ENCODE measurements at places on chromosomes 5 and 9. TPM values are rescaled to one million over a fixed set of nuclear protein-coding genes. Genes with fewer than 3 reads are reported as not detected.

Gene GDF9
- 0.15 TPM for polyA plus RNA-seq

Gene IL4
- not detected for polyA plus RNA-seq

Gene QRFP
- polyA plus RNA-seq = not detected

Gene PCDHB5
- polyA plus RNA-seq = 0.68 TPM

Gene CENPH
- polyA plus RNA-seq = 5.9 TPM

DNA sequence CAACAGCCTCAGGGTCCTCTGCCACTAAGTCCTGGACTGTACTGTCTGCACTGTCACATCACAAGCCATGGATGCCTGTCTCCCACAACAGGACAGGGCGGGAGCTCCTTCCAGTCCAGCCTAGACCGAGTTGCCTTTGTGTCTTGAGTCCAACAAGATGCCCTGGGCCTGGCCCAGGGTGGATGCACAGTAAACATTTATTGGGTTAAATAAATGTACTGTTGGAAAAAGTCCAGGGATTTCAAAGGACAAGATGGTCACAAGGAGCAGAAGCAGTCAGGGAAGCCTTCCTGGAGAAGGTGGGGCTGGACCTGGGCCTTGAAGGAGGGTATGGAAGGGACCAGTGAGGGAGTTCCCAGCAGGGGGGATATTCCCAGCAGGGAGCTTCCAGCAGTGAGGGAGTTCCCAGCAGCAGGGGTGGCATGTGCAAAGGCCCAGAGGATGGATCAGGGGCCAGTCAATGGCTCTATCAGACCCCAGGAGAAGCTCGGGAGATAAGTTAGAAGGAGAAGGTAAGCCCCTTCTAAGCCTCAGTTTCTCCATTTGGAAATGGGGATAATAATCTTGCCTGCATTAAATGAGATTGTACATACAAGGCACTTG is 72.7 kb upstream of the NEURL1B start:
- no peak for DNase-seq

DNA sequence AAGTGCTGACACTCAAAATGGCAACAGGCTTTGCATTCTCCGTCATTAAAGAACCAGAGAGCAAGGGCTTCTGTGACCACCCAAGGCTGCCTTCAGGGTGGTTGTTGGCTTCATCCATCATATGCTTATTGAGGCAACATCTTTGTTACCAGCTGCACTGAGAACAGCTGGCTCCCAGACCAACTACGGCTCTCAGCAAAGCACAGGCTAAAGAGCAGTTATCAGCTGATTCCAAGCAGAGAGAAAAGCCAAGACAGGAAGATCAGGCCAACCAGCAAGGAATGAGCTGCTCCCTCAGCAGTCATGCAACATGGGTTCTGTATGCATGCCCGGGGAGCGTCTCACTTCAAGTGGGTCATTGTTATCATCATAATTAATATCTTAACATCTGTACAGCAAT is 358.9 kb downstream of the ACTL7B start:
- no peak for DNase-seq

GRCh38 chr5:125381290-125381689 is 634.9 kb upstream of the ZNF608 start:
- DNase-seq = no peak

DNA sequence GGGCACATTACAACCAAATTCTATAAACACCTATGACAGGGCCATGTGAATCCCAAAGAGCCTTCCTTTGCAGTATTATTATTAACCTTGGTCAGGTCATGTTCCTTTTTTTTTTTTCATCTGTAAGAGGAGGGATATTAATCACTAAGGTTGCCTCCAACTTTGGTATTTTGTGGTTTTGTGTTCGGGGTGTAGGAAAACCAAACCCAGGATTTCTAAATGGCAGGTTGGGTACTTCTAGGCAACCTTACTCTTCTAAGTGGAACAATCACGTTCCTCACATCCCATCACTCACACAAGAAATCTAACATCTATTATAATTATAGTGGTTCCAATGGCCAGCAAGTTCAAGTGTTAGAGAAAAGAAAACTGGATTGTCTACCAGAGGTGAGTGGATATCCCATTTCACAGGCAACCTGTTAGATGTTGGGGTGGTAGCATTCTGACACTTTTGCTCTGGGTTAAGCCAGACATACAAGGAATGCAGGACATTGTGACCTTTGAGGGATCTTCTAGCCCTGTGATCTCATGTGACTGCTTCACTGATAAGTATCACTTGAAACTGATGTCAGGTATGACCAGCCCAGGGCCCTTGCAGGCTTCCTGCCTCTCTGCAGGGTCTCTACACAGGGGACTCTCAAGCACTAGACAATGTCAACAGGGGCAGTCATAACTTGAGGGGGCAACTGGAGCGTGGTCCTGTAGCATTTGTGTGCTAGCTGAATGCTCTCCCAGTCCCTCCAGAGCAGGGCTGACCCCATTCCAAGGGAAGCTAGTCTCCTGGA is 126.2 kb upstream of the VLDLR start:
- no peak for DNase-seq

DNA sequence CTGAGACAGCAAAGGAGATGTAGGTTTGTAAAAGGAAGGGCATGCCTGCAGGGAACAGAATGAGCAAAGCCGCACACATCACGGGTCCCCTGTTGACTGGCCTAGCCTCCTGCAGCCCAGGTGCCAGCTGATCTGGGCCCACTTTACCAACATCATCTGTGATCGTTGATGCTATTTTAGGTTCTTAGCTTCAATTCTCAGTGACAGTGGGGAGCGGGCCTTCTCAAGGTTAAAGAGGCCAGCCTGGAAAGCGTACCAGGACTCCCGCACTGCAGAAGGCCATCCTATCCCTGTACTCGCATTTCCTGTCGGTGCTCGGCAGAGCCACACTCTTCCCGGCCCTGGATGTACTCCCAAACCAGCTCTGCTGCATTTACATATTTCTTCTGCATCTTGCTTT is 213.5 kb upstream of the IRX1 start:
- no peak for DNase-seq

GRCh38 chr5:36298552-36298951 is 3.1 kb downstream of the RANBP3L start:
- DNase-seq = no peak

DNA sequence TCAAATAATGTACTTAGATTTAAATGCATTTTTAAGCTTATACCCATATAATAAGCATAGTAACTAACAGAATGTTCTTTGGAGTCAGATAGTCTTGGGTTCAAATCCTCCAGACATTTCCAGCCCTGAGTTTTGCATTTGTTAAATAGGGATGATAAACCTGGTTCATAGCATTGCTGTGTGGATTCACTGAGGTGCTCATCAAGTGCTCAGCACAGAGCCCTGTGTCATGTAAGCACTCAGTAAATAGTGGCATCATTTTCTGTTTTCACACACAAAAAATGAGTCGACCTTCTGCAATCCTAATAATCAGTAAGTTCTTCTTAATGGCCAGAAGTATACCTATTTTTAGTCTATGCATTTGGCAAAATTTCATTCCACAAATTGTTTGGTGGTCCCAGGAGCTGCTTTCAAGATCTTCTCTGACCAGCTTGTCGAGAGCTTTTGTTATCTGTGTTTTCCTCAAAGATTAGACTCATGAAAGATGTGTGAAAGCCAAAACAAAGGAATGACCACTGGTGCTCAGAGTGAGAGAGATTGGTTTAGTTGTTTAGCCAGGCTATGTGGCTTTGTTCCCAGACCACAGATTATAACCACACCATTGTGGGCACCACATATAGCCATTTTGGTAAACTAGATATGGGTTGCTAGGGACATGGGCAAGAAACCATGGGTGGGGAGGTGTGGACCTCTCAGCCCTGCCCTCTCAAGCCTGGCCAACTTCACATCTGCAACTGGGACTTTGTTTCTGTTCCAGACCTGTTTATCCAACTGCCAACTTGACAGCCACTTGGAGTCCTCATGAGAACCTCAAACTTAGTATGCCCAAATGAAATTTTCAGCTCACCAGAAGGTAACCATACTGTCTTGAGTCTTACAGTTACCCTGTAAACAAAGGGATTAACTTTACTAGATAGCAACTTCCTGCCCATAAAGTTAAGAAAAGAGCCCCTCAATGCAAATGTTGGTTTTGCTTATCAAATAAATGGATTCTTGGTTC is 45.0 kb downstream of the DOCK8 start:
- DNase-seq = no peak

GRCh38 chr9:116087246-116087645 is 66.3 kb upstream of the PAPPA start:
- DNase-seq = peak; percentile 42

GRCh38 chr9:91992461-91993041 is 42.5 kb upstream of the ROR2 start:
- peak; percentile 62 for DNase-seq
